Stimulated activated CD4-positive, alpha-beta T cell treated with anti-CD3 and anti-CD28 coated beads, Interleukin-1b, Interleukin-23, amount 100 ng/mL, for 4 hours (primary cell): ENCODE measurements at places on chromosomes 2 and 18.

DNA sequence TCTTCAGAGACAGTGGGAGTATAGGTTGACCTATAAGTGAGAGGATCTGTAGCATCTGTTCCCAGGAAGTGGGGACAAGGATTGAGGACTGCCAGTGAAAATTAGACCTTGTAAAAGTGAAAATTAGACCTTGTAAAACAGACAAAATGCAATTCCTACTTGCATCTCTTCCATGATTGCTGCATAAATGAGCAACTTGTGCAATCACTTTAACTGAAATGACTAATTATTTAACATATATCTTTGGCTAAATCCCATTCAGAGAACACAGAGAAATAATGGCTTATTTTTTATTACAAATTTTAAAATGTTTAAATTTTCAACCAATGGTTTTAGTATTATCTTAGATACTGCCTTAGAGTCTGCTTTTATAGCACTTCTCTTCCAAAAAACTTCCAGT lies 67.2 kb upstream of the NABP1 start:
- no peak for DNase-seq

DNA sequence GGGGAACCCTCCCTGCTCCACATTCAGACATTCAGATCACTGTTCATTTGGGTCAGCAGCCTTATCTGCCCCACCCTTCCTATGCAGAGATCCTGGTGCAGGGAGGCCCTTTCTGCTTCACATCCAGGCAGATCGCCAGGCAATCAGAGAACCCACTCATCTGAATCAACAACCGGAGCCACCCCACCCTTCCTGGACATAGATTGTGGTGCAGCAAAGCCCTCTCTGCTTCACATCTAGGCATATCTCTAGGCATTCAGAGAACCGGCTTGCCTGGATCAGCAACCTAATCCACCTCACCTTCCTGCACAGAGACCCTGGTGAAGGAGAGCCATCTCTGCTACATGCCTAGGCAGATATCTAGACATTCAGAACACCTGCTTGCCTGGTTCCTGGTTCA lies 184.5 kb upstream of the CNTNAP5 start:
- no peak for DNase-seq

DNA sequence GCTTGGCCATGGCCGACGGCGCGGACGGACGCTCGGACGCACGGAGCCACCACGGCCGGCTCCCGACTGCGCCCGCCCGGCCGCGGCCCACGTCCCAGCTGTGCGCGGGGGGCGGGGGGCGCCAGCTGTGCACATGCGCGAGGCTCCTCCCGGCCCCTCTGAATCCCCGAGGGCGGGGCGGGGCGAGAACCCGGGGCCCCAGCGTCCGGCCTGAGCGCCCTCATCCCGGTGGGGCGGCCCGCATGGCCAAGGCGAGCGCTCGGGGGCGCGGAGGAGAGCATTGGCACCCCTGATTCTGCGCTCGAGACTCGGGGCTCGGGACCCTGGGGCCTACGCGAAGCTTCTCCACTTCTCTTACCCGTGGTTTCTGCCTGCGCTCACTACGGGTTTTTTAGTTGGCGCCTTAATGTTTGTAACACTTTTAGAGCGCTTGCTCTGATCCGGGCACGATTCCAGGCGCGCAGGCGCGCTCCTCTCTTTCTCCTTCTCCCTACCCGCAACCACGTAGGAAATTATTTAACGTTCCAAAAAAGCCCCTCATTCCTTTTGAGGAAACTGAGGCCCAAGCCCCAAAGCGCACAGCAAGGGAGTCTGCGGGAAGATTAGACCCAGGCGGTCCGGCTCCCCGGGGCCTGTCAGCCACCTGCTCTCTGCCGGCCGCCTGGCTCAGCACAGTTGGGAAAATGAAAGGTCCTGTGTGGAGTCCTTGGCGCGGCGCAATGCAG lies at the start of gene PXDN:
PXDN (minus strand) TSS at position 70 of the 725 bp plus-strand sequence; CDS start at position 10, 60 bp downstream.
- DNase-seq, result no peak

- DNase-seq, result no peak
These were observed 225.0 kb upstream of the DOK6 start for GRCh38 chr18:69175681-69176080.

- no peak for DNase-seq
These were observed 43.7 kb upstream of the SLC35G4 start for GRCh38 chr18:11565716-11566115.

DNA sequence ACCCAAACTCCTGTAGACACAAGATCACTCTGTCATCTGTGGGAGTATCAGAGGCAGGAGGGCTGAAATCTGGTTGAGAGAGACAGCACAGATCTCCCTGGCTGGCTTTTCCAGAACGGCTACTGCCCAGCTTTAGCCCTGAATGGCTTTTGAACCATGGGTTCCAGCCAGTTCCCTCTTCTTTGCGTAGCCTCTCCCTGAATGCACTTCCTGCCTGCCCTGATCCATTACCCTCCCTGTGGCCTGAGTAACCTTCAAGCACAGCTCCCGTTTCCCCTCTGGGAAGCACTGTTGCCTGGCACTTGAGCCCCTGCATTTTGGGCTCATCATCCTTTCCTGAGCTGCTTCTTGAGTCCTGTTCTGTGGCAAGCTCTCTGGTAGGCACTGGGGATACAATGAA lies 68.8 kb downstream of the ASAP2 start:
- no peak for DNase-seq

- DNase-seq, result no peak
These were observed 61.7 kb downstream of the STRN start for GRCh38 chr2:36904636-36905035.

DNA sequence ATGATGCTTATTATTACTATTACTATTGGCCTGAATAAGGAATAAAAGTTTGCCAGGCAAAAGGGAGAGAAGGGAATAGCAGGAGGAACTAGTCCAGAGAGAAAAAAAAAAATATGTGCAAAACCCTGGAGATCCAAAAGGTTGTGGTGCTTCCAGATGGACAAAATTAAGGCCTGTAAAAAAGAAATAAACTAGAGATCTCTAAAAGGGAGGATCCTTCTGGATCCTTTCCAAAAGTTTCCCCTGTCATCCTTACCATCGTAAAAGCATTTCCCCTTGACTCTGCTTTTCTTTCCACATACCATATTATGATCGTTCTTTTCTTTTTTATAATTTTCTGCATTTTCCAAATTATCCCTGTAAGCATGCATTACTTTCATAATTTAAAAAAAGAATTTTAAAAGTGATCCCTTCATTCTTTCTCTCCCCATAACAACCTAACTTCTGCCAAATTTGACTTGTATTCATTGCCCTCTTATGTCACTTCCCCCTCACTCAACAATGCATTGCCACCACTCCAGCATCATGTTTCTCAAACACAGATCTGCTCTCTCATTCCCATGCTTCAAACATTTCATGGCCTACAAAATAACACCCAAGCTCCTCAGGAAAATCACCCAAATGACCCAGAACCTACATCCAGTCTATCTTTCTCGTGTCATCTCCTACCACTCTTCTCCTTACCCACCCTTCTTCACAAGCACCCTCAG lies 40.3 kb downstream of the RBMS1 start:
- DNase-seq, result no peak

DNA sequence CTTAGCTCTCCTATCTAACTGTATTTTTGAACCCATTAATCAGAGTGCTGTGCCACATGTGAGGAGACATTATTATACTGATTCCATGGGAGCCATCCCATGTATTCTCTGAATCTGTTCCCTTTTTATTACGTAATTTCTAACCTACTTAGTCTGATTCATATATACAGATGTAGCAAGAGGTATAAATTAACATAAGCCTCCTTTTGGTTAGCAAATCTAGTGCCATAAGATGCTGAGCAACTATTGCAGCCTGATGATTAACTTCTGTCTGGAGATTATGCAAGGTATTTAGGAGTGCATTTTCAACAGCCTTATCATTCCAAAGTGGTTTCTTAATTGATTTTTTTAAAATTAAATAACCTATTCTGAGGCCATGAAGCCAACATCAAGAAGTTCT lies 114.1 kb upstream of the MSH2 start:
- DNase-seq, result no peak

- DNase-seq, result no peak
These were observed 58.3 kb upstream of the NFE2L2 start for GRCh38 chr2:177322801-177323261.

DNA sequence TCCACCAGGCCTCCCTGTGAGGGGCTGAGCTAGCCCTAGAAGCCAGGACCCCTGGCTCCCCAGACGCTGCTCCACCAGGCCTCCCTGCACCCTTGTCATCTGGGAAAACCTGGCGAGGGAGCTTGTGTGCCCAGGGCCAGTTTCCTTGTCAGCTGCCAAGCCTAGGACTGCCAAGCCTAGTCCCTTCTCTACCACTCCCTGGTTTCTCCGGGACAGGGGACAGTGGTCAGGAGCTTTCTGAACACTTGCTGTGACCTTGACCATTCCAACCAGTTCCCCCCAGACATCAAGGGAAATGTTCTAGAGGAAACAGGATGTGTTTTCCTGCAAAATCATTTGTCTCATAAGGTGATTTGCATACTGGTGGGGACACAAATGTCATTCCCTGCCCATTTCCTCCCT lies 41.3 kb upstream of the MRPL33 start:
- DNase-seq, result no peak

DNA sequence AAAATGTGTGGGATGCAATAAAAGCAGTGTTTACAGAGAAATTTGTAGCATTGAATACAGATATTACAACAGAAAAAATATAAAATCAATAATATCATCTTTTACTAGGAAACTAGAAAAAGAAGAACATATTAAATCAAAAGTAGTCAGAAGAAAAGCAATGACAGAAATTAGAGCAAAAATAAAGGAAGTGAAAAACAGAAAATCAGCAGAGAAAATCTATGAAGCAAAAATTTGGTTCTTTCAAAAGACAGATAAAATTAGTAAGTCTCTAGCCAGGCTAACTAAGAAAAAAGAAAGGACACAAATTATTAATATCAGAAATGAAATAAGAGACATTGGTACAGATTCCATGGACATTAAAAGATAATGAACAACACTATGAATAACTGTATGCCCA lies 212.0 kb upstream of the MGAT5 start:
- no peak for DNase-seq
